AG09319 (cell line): ENCODE measurements at places on chromosomes 12 and 14.

DNA sequence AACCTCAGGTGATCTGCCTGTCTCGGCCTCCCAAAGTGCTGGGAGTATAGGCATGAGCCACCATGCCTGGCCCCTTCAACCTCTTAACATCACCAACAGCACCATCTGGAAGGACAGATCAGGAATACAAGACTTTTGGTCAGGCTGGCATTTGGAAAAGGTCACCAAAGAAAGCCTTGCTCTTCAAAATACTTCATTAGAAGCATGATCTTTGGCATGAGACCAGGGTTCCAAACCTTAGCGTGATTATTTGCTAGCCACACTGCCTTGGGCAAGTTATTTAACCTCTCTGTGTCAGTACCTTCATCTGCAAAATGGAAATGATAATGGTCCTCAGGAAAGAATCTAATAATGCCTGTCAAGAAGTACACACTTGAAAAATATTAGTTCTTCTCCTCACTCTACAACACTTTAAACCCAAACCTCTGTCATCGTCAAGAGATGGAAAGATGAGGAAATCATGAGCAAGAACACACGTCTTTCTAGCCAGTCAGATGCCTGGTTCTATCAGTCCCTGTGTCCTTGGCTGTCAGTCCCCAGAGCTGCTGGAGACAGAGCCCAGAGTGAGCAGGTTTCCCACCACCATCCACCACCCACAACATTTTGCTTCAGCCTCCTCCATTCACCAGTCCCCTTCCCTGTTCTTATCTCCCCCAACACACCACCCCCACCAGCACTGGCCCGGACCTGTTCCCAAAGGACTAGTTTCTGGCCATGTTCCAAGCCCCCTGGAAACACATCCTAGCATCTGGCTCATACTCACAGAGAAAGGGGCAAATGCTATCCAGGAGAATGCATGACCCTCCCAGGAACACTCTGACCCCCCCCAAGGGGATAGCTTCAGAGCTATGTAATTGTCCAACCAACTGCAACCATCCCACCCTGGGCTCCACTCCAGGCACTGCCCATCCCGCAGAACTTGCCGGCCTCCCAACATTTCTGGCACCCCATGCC, 2.0 kb downstream of the ADCY6 start:
- DNase-seq: no peak

DNA sequence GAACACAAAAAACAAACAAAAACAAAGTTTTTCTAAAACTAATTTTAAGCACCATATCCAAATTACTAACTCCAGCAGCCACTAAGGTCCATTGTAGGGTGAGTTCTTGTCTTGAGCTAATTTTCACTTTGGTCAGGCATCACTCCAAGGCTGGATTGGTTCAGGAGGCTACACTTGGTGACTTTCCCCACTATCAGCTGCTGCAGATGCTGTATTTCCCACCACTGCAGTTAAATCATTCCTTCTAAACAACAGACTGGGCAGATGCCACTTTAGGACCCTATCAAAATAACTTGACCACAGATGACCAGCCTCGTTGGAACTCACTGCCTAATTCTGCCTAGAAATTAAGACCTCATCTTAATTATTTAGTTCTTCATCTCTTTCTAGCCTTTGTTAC, 140.5 kb downstream of the SLC16A7 start:
- no peak for DNase-seq

GRCh38 chr12:132169376-132169775, 25.1 kb downstream of the NOC4L start:
- DNase-seq: no peak

DNA sequence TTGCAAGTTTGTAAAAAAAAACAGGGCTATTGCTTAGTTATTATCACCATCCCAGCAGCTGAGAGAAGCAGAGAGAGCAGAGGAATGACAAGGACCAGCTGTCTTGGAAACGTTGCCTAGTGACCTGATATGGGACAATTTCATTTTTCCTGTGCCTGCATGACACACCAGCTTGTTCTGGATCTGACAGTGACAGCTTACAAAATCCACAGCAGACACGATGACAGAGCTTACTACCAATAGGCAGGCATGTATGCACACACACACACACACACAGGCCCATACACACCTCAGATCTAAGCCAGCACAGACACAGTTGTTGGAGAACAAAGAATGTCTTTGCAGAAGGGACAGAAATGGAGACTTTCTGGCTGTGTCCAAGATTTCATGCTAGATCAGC, 25.4 kb downstream of the HSPB8 start:
- no peak for DNase-seq

DNA sequence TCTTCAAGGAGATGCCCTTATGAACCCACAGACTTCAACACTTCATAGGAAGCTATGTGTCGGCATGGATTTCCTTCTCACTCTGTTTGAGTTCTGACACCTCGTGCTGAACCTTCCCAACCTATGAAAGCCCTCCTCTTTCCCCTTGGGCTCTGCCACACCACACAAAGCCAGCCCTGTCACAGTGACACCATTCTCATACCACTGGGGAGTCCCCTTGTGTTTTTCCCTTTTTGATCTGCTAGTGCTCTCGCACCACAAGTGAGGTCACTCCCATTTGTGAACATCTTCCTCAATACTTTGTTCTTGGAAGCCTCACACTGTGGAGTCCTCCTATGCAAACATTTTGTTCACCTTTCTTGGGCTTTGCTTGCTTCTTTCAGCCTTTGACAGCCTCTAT, 264.6 kb upstream of the ALG10 start:
- no peak for DNase-seq

- no peak for DNase-seq
Observed at GRCh38 chr12:118175823-118176447, 40.0 kb downstream of the PEBP1 start.

- no peak for DNase-seq
Observed at GRCh38 chr12:19131025-19131444, 1.5 kb downstream of the PLEKHA5 start.

DNA sequence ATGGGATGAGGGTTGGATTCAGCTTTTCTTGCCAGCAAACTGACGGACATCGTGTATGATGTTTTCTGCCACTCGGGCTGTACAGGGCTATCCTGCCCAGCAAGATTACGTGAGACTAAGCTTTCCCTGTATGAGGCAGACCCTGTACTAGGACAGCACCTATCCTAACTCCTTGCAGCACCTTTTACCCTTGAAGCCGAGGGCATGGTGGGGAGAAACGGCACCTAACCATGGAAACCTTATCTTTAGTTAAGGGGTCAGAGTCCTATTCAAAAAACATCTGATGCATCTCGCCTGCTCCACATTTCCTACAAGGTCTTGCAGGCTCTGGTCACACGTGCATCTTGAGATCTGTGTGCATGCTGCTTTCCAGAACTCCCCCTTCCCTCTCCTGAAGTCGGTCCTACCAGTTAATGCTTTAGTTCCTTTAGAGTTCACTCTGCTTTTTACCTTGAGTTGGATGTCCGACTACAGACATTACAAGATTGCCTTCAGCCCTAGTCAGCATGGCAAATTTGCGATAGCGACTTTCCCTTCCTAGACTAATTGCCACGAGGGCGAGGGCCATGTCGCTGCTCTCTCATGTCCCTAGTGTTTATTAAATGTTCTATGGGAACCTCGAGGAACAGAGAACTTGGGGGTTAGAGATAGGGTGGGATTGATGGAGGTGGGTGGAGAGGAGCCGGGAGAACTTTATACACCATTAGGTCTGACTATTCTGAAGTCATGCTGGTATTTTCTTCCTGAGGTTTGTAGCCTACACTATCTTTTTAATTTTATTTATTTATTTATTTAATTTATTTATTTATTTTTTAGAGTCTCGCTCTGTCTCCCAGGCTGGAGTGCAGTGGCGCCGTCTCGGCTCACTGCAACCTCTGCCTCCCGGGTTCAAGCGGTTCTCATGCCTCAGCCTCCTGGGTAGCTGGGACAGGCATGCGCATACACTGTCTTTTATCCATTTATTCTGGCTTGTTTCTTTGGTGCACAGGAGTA, 6.6 kb downstream of the RAN start:
- DNase-seq: no peak

DNA sequence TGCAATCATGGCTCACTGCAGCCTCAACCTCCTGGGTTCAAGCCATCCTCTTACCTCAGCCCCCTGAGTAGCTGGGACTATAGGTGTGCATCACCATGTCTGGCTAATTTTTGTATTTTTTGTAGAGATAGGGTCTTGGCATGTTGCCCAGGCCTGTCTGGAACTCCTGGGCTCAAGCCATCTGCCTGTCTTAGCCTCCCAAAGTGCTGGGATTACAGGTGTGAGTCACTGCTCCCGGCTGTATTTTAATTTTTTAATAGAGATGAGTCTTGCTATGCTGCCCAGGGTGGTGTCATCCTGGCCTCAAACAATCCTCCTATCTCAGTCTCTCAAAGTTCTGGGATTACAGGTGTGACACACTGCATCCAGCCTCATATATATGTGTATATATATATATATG, 31.7 kb upstream of the GPRC5A start:
- DNase-seq: no peak

GRCh38 chr12:50103767-50104321, at the start of gene GPD1:
GPD1 (plus strand) TSS chr12:50104008; CDS start chr12:50104051, 43 bp downstream.
- no peak for DNase-seq

DNA sequence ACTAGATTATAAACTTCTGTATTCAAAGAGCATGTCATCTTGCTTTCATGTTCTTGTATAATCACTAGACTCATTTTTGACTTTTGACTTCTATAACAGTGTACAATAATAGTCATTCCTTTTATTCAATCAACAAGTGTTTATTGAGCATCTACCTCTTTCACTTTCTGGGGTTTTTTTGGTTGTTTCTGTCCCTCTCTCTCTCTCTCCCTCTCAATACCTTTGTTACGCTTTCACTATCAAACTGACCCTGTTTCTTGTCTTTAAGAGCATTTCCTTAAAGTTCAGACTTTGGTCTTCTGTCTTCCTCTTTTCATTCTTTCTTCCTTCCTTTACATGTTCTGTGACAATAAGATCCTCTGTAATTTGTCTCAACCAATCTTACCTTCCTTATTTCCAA, 49.5 kb downstream of the GPR137C start:
- no peak for DNase-seq

DNA sequence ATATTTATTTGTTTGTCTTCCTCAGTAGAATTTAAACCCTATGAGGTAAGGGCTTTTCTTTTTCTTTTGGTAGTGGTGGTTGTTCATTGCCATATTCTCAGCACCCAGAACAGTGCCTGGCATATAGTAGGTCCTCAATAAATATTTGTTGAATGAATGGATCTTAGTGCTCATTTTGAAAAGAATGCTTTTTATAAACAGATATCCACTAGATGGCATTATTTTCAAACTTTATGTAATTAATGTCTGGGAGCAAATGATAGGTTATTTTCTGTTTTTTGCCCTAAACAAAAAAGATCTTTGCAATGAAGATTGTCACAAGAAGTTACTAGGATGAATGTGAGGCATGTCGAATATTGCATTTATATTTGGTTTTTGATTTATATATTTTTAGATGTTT, 64.1 kb downstream of the RAD51B start:
- no peak for DNase-seq

DNA sequence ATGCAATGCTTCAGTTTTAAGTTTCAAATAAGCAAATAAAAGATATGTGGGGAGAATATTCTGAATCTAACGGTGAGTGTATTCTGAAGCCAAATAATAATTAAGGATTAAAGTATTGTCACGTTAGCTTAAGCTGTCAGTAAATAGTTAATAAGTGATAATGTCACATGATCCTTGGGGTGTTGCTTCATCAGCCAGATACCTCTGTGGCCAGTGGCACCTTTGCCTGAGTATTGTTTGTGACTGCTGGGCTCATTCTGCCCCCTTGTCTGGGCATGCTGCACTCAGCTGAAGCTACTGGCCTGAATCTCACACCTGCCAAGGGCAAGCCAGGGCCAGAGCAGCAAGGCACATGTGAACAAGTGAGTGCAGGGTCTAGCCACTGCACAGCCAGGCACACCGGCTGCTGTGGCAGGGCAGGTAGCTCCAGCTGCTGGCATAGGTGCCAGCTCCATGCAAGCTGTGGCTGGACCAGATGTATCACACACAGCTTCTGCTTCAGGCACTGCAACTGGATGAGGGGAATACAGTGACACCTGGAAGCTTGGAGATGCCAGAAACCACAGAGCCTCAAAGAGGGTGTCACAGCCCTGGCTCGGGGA, 739.7 kb downstream of the SLC6A15 start:
- no peak for DNase-seq

DNA sequence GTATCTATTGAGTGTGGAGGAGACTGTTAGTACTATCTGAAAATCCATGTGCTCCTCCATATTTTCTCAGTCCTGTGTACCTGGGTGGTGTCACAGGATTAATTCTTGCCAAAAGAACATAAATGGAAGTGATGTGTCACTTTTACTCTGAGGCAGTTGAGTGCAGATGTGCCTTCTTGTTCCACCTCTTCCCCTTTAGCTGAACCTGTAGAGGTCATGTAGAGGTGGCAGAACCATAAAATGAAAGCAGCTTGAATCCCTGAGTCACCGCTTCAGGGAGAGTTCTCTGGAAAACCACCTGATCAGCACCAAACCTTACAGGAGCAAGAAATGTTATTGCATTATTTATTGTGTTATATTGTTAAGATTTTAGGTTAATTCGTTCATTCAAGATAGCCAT, 14.7 kb upstream of the SLC25A3 start:
- DNase-seq: no peak

GRCh38 chr14:28758253-28758884, 8.2 kb upstream of the FOXG1 start:
- no peak for DNase-seq

DNA sequence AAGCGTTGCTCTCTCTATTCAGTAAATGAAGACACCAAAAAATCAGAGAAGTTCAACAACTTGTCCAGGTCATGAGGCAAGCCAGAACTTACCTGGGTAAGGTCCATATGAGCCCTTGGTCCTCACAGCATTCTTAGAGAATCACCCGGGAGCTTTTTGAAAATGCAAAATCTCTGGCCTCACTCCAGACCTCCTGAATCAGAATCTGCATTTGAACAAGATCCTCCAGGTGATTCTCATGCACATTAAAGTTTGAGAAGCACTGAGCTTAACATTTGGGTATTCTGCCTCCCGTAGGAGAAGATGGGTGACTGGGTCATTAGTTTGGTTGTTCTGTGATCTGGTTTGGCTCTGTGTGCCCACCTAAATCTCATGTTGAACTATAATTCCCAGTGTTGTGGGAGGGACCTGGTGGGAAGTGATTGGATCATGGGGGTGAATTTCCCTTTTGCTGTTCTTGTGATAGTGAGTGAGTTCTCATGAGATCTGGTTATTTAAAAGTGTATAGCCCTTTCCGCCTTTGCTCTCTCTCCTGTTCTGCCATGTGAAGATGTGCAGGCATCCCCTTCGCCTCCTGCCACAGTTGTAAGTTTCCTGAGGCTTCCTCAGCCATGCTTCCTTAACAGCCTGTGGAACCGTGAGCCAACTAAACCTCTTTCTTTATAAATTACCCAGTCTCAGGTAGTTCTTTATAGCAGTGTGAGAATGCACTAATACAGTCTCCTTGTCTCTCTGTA, 221.2 kb downstream of the RAD51B start:
- no peak for DNase-seq

GRCh38 chr14:47674543-47675465, 601 bp downstream of the MDGA2 start:
- DNase-seq: no peak
